ENCODE measurements at places on chromosomes 6 and 20.

- DNase-seq = no peak
Observed at GRCh38 chr6:113860181-113860955, 3.2 kb downstream of the MARCKS start.

GRCh38 chr20:60060593-60060992 is 102.4 kb downstream of the CDH26 start:
- DNase-seq = no peak

DNA sequence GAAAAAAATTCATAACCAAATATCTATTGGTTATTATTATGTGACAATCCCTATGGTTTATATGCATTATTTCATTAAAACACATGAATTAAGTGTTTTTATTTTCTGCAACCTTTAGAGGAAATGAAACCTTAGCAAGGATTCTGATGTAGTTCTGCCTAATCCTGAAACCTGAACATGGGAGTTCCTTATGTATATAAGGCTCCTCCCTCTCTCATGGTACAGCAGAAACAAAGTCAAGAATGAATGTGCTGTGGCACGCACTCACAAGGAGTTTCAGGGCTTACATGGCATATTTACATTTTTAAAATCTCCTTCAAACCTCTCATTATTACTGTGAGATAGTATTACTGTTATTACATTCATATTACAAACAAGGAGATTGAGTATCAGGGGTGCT is 426.4 kb upstream of the CITED2 start:
- no peak for DNase-seq

- DNase-seq = no peak
Observed at GRCh38 chr6:112539355-112539754, 192.2 kb downstream of the RFPL4B start.

DNA sequence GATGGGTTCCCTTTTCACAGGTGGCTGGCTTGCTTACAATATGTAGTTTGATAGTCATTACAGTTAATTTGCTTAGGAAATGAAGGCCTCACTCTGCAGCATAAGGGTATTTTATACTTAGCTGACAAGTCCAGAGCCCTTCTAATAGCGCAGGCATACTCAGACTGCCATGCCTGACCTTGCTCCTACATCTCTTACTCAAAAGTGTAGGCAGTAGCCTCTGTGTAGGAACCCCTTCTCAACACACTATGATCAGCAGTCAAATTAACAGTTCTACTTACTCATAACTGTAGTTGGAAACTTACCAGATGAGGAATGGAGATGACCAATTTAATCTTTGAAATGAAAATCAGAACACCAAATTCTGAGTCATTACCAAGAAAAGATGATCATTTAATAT is 373.5 kb downstream of the TBC1D32 start:
- DNase-seq = no peak

GRCh38 chr6:37820718-37821079 is 1.2 kb downstream of the ZFAND3 start:
- no peak for DNase-seq

GRCh38 chr6:103326760-103327757 is 1532.7 kb downstream of the HACE1 start:
- no peak for DNase-seq

DNA sequence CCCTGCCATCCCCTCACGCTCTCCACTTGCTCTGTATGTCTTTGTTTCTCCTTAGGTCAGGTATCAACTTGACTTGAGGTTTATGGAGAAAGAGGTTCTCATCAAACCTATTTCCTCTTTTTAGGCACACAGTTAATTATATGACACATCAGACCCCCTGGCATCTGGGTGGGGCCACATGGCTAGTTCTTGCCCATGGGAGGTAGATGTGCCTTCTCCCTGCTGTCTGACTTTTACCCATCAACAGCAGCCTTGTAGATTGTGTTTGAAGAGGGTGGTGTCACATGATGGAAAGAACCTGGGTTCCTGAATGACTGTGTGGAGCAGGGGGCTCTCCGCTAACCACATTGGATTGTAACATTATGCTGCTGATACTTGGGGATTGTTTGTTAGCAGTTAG is 7.2 kb upstream of the UQCC2 start:
- no peak for DNase-seq

GRCh38 chr6:31775633-31776484 is 1.3 kb downstream of the VWA7 start:
- no peak for DNase-seq

Data from NCI-H1930 (cell line).